ENCODE measurements at places on chromosomes 2 and 18. TPM values are rescaled to one million over a fixed set of nuclear protein-coding genes. Genes with fewer than 3 reads are reported as not detected.

CYTIP gene
- 591 TPM for total RNA-seq

NUP35 gene
- 33.2 TPM for total RNA-seq

TRAF3IP1 gene
- total RNA-seq: 3.4 TPM

RTP5 gene
- total RNA-seq: 0.58 TPM

DNA sequence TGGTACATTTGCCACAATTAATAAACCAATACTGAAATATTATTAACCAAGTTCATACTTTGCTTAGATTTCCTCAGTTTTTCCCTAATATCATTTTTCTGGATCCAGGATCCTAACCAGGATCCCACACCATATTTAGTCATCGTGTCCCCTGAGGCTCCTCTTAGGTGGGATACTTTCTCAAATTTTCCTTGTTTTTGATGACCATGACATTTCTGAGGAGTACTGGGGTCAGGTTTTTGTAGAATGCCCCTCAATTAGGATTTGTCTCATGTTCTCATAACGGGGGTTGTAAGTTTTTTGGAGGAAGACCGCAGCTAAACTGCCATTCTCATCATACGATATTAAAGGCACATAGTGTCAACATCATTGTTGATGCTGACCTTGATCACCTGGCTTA, 15.5 kb upstream of the ERCC3 start:
- ATAC-seq: no peak

DNA sequence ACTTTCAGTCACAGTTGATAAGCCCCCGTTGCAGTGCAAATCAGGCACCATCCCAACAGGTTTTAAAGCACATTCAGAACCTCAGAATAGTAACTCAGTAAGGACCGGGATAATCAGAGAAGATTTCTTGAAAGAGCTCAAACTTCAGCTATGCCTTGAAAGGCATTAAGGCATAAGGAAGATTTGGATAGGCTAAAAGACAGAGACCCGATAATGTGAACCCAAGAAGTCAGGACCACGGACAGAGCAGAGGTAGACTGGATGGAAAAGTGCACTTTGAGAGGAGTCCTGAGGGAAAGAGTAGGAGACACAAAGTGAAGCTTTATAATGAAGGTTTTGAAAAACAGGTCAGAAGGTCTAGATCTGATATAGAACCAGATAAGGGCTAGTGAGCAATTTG, 36.9 kb upstream of the KLF7 start:
- ATAC-seq: no peak

DNA sequence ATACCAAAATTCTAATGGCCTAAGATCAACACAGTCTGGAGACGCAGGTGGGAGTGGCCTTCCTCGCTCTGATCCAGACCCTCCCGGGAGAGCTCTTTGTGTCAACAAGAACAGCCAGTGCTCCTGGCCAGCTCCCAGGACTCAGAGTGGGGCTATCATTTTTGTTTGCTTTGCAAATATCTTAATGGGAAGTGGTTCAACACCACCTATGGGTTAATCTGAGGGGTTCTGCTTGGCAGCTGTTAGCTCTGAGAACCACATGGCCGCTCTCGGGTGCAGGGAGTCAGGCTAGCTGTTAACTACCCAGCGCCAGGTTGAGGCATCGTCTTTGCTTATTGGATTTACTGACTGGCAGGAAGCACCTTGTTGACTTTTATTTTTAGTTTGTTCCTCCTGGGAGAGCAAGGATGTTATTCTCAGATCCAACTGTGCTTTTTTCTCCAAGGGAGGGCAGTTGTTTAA, 184.8 kb upstream of the SP5 start:
- ATAC-seq: no peak

- no peak for ATAC-seq
These were observed 60.3 kb downstream of the TET3 start for GRCh38 chr2:74044999-74045398.

GRCh38 chr2:234291765-234292204, 205.1 kb downstream of the ARL4C start:
- ATAC-seq: peak; percentile 16
